ENCODE measurements at places on chromosomes 12 and 14. TPM values are rescaled to one million over a fixed set of nuclear protein-coding genes. Genes with fewer than 3 reads are reported as not detected.

Gene CEBPE
- total RNA-seq, result not detected

Gene ENDOU
- total RNA-seq, result not detected

DNA sequence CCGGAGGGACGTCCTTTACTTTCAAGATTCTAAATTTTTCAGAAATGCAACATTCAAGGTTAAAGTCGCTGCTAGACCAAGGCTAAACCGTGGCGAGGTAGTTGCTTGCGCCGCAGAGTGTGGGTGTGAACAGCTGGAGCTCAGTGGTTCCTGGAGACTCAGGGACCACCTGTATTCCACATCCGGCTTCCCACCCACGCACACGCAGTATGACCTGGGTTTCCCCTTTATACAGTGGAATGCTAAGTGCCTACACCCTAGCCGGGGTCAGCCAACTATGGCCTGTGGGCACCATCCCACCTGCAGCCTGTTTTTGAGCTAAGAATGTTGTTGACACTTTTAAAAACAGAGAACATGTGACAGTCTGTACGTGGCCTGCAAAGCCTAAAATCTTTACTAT, 42.9 kb upstream of the TESC start:
- DNase-seq, result no peak

DNA sequence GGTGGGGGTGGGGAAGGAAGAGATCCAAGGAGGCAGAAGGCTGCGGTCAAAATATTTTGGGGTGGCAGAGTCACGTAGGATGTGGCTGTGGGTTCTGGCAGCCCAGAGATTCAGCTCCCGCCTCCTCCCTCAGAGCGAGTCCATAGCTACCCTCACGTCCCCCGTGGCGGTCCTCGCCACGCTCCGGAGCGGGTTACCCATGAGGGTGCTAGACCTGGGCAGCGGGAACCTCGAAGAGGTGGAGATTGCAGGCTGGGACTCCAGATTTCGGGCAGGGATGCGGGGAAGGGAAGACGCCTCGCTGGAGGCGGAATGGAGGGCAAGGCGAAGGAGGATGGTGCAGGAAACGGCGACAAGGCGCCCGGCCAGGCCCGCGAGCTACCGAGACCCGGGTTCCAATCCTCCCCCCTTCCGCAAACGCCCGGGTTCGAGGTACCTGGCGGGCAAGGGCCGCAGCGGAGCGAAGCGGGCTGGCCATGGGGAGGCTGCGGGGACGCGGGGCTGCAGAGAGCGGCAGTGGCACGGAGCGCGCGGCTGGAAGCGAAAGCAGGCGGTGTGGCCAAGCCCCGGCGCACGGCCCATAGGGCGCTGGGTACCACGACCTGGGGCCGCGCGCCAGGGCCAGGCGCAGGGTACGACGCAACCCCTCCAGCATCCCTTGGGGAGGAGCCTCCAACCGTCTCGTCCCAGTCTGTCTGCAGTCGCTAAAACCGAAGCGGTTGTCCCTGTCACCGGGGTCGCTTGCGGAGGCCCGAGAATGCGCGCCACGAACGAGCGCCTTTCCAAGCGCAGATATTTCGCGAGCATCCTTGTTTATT, 46.2 kb downstream of the BCAT1 start:
- DNase-seq, result no peak

Gene PIANP
- total RNA-seq, result not detected

DNA sequence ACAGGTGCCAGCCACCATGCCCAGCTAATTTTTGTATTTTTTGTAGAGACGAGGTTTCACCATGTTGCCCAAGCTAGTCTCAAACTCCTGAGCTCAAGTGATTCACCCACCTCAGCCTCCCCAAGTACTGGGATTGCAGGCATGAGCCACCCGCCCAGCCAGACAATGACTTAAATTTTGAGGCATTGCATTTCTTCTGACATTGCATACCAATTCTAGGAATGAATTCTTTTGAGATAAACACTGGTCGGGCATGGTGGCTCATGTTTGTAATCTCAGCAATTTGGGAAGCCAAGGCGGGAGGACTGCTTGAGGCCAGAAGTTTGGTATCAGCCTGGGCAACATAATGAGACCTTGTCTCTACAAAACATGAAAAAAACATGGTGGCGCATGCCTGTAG, 2.5 kb upstream of the CELA1 start:
- DNase-seq, result no peak

Gene INSM2
- not detected for total RNA-seq

All from transverse colon (tissue), 4 donors.